ENCODE measurements at places on chromosomes 7 and 10.

DNA sequence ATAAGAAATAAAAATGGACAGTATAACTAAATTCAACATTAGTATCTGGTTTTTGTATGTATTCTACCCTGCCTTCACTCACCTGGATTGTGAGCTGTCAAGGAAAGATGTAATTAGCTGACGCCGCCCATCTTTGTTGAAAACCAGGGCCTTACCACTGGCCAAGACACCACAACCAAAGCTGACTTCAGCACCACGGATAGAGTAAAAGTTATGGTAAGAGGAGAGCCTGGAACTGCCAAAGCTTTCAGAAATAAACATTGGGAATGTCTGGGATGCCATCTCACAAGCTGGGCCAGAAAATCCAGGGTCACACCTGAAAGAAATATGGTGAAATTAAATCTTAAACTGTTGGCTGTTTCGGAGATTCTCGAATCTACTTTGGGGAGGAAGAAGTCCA lies 190.1 kb upstream of the SLC26A5 start:
- DNase-seq, result no peak

- DNase-seq, result no peak
Observed at GRCh38 chr7:114183311-114184088, 231.1 kb upstream of the FOXP2 start.

DNA sequence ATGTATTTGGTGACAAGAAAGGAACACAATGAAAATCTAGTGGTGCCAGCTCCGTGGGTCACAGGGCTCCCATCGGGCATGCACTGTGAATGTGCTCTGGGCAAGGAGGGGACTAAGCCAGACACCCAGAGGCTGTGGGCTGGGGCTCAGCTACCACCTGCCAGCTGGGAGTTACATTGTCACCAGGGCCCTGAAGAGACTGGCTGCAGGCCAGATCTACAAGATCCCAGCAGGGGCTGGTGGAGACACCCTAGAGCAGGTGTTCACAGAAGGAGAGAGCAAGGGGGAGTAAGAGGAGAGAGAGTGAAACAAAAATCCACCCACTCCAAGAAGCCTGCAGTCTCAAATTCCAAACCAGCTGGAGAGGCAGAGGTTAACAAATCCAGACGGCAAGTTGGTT lies 116.6 kb upstream of the ADCY1 start:
- no peak for DNase-seq

DNA sequence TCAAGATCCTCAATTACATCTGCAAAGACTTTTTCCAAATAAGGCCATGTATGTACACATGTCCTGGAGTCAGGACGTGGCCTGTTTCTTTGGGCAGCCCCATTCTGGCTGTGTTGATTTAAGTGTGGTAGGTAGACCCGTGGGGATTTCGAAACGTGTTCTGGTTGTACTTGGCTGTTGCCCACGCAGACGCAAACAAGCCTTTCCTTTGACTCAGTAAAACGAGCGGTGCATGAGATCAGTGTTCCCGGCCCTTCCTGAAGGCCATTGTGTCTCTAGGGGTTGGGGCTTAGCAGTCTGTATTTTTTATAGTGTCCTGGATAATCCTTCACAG lies 64.8 kb upstream of the DNAJB6 start:
- no peak for DNase-seq

GRCh38 chr7:12965767-12966166 lies 278.3 kb downstream of the ARL4A start:
- no peak for DNase-seq

Measured in activated T-helper 1 cell treated with anti-CD3 and anti-CD28 coated beads, Interleukin-2, amount 50 U/mL, for 16 hours (primary cell).